WTC11 (cell line): ENCODE measurements at places on chromosomes 1 and 21.
A peak's percentile ranks its signal among the peaks of the same experiment; 100 is the strongest.

DNA sequence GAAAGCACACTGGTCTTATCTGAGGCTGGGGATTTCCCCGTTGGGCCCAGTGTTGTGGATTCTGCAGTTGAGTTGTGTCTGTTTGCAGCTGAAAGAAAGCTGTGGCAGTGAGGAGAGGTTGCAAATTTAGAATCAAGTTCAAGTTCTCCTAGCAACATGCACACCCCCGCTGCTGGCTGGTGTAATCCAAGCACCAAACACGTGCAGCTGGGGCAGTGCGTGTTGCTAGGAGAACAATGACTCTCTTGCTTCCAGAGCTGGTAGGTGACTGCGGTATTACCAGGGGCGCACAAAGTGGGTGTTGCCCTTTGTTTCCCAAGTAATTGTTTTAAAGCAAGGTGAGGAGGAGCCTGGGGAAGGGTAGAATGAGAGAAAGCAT is 91.5 kb downstream of the IER5 start:
- DNase-seq, result peak; percentile 61

GRCh38 chr1:112866151-112866550 is 89.8 kb downstream of the SLC16A1 start:
- no peak for DNase-seq

DNA sequence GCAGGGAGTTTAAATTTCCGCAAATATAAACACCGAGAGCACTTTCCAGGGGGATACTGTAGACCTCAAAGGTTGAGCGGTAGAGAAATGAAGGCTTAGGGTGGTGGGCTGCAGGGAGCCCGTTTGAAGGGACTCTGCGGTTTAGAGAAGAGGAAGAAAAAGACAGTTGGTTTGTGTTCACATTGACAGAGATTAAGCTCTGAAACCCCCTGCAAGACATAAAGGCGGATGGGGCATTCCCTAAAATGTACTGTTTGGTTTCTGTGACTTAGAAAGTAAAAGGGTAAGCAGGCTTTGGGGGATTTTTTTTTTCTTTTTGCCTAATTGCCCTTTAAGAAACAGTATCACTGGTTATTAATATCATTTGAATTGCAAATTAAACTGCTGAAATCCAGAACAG is 1.3 kb downstream of the KAZN start:
- no peak for DNase-seq

DNA sequence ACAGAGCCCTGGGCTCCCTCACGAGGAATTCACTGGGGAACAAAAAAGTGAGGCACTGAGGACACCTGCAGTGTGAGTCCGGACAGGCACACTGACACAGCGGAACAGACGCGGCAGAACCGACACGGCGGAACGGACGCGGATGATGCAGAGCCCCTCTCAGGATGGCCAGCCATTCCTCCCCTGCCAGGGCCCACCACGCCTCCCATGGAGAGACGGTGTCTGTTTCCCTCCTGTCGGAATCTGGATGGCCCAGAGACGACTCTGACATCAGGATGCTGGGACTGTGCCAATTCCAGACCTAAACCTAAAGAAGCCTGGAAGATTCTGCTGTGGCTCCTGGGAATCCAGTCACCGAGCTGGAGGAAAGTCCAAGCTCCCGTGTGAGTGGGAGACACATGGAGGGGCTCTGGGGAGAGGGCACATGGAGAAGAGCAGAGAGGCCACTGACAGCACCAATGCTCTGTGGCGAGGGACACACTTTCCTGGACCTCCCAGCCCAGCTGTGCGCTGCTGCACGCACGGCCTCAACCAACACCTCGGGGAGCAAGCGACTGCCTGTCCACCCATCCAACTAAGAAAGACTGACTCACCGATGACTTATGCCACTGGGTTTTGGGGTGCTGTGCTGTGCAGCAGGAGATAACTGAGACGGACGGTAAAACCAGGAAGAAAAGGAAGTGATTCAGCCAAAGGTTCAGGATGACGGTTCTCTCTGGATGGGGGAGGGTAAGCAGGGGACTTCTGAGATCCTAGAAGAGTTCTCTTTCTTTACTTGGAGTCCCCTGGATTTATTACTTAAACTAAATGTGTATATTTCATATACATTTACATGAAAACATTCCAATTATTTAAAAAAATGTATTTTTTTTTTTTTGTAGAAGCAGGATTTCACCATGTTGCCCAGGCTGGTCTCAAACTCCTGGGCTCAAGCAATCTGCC is 23.3 kb downstream of the ZBTB17 start:
- DNase-seq, result no peak

DNA sequence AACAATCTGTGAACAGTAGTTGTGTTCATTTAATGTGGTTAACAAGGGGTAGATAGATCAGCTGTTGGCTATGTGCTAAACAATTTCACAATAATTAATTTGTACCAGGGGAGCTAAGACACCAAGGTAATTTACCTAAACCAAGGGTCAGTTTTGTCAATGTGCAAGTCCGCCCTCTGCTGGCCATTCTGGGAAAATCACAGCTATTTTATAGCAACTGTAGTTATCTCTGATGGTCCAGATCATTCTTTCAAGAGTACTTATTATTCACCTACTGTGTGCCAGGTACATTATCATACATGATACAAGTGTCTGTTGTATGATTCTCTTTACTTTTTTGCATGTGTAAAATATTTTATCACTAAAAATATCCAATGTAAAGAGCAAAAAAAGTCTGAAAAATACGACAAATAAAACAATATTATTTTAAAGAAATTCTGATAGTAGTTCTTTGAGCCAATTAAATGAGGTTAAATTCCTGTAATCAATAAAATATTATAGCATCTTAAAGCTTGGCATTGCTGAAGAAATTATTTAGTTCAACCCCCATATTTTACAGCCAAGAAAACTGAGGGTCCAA is 312.3 kb upstream of the FAM78B start:
- DNase-seq, result peak; percentile 66

GRCh38 chr1:33424610-33425009 is 6.3 kb downstream of the PHC2 start:
- no peak for DNase-seq

GRCh38 chr21:24023402-24023801 is 1583.9 kb downstream of the MRPL39 start:
- no peak for DNase-seq

GRCh38 chr1:156592158-156592909 is 758 bp downstream of the NAXE start:
- DNase-seq, result no peak

DNA sequence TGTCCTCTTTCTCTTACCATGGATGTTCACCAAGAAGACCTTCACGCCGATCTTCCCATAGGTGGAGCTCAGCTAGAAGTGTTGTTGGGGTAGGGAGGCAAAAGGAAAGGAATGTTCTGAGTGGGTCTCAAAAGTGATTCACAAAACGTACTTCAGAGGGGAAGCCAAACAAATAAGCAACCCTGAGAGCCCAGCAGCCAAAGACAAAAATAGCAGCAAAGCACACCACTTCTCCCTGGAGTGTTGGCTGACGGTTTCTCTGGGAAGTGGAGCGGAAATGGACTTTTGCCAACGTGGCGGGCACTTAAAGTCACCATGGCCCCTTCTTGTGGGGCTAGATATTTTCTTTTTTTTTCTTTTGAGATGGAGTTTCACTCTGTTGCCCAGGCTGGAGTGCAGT is 23.1 kb downstream of the SLC26A9 start:
- no peak for DNase-seq

GRCh38 chr1:213572912-213573647 is 414.7 kb upstream of the PROX1 start:
- no peak for DNase-seq

DNA sequence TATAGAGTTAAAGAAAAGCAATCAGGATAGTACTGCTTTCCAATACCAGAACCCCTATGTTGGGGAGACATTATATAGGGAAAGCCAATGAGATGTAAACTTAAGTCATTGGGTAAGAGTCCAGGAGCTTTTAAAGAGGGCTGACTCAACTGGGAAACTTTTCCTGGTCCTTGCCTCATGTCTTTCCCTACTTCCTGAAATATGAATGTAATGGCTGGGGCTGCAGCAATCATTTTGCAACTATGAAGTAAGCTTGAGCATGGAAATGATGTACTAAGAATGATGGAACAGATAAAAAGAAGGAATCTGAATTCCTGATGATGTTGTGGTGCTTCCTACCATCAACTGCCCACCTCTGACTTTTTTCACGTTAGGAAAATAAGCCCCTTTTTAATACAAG is 55.7 kb downstream of the WDR3 start:
- no peak for DNase-seq

DNA sequence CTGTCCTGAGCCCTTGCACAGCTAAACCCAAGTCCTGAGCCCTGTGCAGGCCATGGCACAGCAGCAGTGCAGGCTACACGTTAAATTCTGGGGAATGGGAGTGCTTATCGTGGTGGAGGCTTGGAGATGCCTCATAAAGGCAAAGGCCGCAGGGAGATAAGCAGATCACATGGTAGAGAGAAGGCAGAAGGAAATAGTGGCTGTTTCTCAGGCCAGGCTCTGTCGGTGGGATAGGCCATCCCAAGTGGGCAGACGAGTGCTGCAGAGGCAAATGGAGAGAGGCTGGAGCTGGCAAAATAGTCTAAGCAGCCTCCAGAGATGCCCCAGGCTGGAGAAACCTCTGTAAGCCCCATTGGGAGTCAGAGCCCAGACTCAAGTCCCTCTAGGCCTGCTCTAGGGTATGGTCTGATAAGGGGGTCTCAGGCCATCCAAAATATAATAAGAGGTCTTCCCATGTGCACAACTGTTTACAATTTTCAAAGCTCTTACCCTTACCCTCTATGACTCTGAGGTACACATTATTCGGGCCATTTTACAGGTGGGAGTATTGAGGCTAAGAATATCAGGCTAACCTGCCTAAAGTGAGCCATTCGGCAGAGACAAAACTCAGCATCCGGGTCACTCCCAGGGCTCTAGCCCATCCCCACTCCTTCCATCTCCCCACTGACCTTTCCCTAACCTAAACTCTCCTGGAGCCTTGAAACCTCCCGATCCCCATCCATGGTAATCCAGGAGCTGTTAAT is 79.6 kb downstream of the NKAIN1 start:
- DNase-seq, result no peak

- DNase-seq, result no peak
These were observed 30.8 kb upstream of the ZNF648 start for GRCh38 chr1:182092336-182092735.

DNA sequence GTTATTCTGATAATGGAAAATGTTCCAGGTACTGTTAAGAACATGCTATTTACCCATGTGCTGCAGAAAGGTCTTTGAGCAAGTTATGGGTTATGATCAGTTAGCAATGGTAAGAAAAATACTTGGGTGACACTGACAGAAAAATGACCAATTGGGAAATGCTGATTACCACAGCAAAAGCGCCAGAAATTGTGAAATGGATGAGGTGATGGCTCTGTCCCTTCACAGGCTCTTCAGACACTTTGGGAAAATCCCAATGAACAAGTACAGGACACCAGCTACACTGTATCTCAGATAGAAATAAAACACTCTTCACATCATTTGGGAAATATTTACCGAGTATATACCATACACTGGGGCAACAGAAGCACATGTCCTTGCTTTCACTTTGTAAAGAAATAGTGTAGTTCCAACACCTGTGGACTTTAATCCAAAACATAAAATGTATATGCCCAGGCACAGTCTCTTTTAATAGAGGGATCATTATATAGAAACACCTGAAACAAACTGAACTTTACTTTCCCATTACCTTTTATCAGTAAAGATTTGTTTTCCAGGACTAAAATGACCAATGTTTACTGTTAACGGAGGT is 13.9 kb downstream of the SOD1 start:
- DNase-seq, result no peak

- peak; percentile 58 for DNase-seq
These were observed 26.3 kb downstream of the DUSP10 start for GRCh38 chr1:221715321-221716169.

GRCh38 chr1:245537992-245538391 is 383.2 kb downstream of the KIF26B start:
- no peak for DNase-seq

- DNase-seq, result no peak
These were observed 785 bp downstream of the PGLYRP4 start for GRCh38 chr1:153347856-153348255.

DNA sequence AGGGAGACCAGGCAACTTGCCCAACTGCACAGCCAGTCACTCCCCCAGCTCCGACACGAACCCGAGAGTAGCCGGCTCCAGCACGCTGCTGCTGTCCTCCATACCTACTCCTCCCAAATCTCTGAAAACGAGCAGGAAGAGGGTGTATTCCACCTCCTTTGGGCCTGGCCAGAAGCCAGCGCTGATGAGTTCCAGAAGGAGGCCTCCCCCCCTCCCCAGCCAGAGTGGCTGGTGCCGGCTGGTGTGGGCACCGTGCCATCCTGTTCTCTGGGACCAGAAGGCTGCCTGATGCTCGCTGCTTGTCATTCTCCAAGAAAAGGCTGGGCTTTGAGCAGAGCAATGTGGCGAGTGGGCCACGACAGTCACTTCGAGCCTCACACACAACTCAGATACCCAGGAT is 22.2 kb downstream of the KCNN3 start:
- DNase-seq, result no peak

DNA sequence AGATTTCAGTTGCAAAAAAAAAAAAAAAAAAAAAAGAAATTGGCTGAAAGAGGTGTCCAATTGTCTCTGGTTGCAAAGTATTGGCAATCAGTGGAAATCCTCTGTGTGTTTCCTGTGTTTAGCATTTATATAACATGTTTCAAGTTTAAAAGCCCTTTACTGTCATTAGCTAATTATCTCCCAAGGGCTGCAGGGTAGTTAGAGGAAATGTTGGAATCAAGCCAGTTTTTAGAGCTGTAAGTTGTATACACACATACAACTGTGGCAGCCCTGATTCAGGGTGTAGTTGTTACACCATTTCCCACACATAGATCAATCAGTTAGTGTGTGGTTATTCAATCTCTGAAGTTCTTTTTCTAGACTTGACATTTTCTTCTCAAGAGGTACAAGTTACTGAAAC is 8.9 kb upstream of the ZNF326 start:
- DNase-seq, result no peak

- DNase-seq, result no peak
These were observed 43.4 kb upstream of the DIPK1A start for GRCh38 chr1:93004566-93005251.

- DNase-seq, result peak; percentile 6
These were observed 49.1 kb downstream of the WNT9A start for GRCh38 chr1:227898502-227899140.

- no peak for DNase-seq
These were observed 125.8 kb upstream of the SLC44A3 start for GRCh38 chr1:94694226-94694915.

DNA sequence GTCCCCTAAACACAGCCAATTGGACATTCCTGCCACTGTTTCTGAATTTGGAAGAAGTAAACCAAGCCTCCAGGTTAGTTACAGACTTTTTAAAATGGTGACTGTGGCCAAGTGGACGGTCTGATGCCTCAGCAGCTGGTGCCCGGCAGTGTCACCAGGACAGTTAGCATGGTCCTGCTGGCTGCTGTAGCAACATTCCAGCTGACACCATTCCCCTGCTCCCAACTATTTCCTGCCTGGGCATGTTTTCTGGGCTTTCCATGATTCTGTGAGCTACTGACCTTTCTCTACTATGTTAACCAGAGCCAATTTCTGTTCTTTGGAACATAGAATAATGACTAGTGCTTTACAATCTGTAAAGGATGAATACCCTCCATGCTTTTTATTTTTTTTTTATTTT is 95.0 kb downstream of the TLR5 start:
- DNase-seq, result no peak

GRCh38 chr1:230693221-230693620 is 20.7 kb downstream of the AGT start:
- no peak for DNase-seq

- no peak for DNase-seq
These were observed 33.9 kb downstream of the TMEM51 start for GRCh38 chr1:15187175-15188129.
